ENCODE measurements at places on chromosomes 5 and 9.

DNA sequence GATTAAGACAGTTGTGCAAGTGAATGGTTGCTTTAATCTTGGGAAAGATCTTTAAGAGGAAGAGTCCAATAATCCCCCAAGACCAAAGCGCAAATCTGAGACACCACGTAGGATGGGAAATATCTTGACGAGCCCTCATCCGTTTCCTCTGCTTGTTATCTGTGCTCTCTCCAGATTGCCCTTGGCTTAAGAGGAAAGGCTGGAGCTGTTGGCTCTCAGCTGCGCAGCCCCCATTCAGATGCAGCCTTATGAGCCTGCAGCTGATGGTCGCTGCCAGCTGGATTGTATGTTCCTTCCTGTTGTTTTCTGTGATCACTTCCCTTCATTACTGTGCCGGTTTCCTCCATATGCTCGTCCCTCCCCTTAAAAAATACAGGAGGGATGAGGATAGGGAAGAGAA lies 47.7 kb downstream of the PWWP2A start:
- DNase-seq = no peak

DNA sequence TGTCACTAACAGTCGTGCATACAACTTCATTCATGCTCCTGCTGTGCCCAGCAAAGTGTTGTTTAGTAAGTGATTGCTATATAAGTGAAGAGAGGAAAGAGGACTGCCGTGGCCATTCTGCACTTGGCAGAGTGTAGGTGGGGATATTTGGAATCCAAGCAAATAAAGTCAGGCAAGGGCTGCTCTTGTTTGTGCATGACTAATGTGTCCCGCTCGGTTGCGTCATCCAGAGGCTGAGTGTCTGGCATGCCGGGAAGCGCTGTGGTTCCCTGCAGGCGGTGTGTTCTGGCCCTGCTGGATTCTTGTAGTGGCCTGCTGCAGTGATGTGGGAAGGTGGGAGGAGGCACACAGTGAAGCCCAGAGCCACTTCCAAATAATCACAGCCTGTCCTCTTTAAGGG lies 136.9 kb upstream of the ANKH start:
- no peak for DNase-seq

DNA sequence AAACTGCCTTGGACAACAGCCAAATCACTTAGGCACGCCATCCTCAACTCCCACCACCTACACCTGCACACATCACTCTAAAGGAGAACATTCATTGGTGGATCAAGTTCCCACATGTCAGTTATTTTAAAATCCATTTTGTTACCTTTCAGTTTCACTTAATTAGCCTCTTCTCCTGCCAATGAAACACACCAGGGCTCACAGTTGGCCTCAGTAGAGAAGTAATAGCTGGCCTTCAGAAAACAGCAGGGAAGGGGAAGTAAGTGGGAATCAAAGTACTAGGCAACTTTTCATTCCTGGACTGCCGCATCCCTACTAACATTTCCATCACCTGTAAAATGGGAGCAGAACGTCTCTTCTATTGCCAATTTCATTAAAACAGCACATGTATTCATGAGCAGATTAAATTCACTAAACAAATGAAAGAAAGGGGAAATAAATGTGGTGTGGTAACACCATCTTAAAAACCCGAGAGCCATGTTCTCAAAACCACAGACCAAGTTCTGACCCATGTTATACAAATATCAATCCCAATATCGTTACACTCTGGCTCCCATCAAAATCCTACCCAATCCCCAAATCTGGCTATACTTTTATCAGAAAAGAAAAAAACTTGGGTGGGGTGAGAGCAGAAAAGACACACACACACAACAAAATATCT lies 1.7 kb downstream of the SIL1 start:
- no peak for DNase-seq

DNA sequence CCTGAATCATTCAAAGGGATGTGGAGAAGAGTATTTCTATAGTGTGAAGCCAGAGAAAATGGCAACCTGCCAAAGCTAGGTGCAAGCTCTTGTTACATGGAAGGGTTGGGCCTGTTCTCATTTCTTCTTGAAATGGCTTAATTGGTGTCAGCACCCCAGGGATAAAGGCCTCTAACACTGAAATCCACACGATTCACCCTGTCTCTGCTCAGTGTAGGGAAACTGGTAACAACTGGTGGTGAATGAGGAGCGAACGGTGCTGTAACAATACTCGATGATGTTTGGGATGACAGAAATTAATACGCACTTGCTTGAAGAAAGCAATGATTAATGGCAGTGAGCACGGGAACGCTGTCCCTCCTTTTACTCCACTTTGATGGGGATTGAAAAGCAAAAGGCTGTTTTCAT lies 16.2 kb downstream of the PBX3 start:
- no peak for DNase-seq

GRCh38 chr5:155027993-155028629 lies 14.6 kb downstream of the KIF4B start:
- no peak for DNase-seq

DNA sequence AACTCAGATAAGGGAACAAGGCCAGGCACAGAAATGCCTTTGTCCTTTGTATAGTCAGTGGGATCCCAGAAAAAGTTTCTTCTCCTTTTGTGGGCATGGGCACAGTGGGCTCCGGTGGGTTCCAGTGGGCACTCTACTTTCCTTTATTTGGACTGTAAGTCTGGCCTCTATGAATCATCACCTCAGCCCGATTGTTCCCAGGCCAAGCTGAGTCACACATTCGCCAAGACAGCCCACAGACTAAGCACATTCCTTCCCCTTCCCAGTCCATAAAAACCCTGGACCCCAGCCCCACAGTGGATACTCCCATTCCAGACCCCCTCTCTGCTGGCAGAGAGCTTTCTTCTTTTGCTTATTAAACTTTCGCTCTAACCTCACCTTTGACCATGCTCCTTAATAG lies 165.0 kb downstream of the FBXL17 start:
- DNase-seq = no peak

- no peak for DNase-seq
These were observed 100.3 kb downstream of the AUH start for GRCh38 chr9:91261417-91261816.

GRCh38 chr5:37722236-37723161 lies 117.3 kb downstream of the GDNF start:
- no peak for DNase-seq

DNA sequence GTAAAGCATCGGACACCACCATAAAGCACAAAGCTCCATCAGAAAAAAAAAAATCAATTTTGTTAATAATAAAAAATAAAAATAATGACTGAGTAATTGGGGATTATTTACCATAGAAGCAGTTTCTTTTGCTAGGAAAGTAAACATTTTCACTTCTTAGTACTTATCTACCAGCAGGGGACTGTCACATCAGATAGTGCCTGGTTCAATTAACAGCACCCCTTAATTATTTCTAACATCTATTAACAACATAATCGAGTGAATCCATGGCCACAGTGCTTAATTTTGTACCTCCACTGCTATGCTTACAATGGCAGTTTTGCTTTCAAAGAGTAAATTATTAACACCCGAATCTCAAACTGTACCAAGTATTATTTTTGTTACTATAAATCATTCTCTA lies 221.7 kb downstream of the SMARCA2 start:
- no peak for DNase-seq

- DNase-seq = no peak
These were observed 69.6 kb upstream of the GNAQ start for GRCh38 chr9:78101247-78101646.

GRCh38 chr5:56974241-56974640 lies 22.3 kb upstream of the MIER3 start:
- DNase-seq = no peak

Data from activated CD8-positive, alpha-beta memory T cell treated with anti-CD3 and anti-CD28 coated beads for 48 hours (primary cell).